ENCODE measurements at places on chromosomes 16 and 17.

GRCh38 chr17:48545539-48545938 lies 630 bp upstream of the HOXB2 start:
- no peak for DNase-seq

GRCh38 chr17:81325714-81326358 lies 30.7 kb upstream of the SLC38A10 start:
- DNase-seq: no peak

DNA sequence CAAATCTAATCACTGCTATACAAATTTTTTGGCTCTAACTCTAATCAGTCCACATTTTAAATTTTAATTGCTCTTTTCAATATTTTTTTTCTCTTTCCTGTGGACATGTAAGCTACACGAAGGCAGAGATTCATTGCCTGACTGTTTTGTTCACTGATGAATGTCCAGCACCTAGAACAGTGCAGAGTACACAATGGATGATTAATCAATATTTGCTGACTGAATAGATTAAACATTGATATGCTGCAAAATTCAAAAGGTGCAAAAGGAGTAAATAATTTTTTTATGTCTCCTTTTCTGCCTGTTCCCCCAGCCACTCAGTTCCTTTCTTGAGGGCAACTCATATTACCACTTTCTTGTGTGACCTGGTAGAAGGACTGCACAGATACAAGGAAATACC lies 32.8 kb downstream of the SCNN1B start:
- no peak for DNase-seq

DNA sequence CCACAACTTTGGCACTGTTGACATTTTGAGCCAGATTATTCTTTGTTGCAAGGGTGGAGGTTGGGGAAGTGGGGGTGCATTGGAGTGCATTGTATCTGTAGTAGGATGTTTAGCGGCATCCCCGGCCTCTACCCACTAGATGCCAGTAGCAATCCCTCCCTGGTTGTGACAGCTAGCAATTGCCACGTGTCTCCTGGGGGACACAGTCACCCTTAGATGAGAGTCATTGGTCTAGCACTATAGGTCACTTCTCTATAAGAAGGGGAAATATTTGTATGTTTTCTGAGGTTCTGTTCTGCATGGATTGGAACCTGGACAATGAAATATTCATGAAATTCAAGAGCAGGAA lies 32.4 kb downstream of the MSI2 start:
- DNase-seq: no peak

GRCh38 chr17:35312346-35312745 lies 61.1 kb downstream of the SLFN11 start:
- no peak for DNase-seq

DNA sequence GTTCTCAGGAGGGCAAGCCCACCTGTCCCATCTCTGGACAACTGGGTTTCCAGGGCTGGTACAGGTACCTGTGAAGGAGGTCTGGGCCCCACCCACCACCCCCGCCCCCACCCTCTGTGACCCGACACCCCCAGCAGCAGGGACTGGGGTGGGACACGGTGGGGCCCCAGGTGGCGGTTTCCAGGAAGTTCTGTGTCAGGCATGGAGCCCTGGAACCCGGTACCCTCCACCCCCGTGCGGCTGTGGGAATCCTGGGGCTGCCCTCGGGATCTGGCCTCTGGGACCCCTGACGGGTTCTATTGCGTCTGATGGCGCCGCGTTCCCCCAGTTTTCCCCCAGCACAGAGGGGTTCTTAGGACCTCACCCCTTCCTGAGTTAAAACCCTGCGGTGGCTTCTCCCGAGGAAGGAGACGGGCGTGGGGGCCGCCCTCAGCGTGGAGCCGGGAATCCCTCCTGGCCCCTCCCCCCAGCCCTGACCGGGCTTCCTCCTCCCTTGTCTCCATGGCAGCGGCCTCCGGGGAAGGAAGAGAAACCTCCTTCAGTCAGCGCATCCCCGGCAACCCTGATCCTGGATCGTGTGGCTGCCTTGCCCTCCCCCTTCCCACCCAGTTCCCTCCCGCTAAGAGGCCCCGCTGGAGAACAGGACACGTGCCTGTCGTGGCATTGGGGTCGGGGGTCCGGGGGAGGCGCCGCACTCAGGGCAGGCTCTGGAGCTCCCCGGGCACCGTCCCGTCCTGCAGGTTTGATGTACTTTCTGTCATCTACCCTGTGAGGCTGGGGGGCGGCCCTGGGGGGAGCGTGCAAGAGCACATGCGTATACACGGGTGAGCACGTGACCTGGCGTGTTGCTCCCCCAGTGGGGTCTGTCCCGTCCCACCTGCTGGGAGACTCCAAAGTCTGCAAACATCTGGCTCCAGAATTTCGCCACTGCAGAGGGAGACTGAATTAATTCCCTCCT lies 30.3 kb downstream of the CACNA1H start:
- no peak for DNase-seq

DNA sequence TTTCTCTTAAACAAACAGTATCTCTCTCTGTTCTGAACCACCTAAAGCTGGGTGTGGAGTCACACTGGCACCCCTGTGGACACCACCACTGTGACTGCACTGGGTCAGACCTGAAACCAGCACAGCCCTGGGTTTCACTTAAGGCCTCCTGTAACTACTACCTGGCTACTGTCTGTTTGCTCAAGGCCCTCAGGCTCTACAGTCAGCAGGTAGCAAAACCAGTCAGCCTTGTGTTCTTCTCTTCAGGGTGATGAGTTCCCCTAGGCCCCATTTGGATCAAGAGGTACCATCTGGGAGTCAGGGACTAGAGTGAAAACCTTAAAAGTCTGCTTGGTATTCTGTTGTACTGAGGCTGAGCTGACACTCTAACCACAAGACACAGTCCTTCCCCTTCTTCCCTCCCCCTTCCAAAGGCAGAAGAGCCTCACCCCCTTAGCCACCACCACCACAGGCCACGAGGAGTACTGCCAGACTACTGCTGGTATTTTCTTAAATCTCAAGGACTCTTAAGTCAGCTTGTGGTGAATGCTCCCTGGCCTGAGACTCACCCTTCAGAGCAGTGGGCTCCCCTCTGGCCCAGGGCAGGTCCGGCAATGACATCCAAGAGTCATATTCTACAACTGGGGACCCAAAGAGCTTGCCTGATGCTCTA lies 153.2 kb upstream of the MON1B start:
- no peak for DNase-seq

All from fibroblast of skin of left quadriceps (primary cell).